Brain (organoid and tissue), 16 donors: ENCODE measurements at places on chromosomes 11 and 22.

DNA sequence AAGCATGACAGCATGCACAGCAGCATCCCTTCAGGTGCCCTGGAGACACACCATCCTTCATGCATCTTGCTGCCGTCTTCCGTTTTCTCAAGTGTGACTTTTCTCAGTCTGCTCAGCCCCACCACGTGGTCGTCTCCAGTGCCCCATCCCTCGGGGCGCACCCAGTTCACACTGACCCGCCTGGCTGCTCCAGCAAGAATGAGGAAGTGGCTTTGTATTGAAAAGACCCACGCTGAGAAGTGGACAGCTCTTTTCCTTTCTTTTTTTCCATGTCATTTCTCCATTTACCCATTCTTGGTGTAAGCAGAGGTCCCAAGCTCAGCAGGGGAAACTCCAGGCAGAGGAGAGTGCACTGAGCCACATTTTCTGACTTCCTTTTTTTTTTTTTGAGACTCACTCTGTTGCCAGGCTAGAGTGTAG is 14.5 kb downstream of the SERPINH1 start:
- no peak for DNase-seq

DNA sequence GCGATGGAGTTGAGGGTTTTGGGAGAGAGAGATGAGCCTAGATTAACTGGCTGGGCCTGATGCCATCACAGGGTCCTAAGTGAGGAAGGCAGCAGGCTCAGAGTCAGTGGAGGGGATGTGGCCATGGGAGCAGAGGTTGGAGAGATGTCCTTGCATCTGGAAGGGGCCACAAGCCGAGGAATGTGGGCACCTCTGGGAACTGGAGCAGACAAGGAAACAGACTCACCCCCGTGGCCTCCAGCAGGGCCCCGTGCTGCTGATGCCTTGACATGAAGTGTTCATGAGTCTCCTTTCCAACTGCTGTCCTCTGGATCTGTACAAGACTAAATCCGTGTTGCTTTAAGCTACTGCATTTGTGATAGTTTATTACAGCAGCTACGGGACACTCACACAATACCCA is 49.2 kb downstream of the SHISAL1 start:
- no peak for DNase-seq

GRCh38 chr11:120718171-120718570 is 206.6 kb downstream of the GRIK4 start:
- DNase-seq = no peak

DNA sequence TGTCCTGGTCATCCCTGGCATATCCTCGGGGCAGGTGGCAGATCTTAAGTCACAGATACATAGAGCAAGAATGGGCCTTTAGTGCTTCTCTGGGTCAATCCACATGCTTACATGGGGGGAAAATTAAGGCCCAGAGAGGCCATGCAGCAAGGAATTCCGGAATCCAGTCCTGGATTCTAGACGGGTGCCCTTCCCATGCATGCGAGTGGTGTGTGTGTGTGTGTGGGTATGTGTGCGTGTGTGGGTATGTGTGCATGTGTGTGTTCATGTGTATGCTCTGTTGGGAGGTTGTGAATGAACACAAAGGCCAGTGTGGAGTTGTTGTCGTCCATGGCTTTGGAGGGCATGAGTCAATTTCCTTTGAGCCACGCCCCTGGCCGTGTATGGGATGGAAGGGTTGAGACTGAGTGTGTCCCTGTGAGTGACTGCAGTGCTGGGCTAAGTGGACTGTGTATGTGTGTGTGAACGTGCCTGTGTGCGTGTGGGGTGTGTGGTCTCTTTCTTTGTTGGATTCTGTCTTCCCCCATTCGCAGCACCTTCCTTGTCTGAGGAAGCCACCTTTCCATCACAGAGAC is 33.4 kb upstream of the EIF3D start:
- DNase-seq = no peak

DNA sequence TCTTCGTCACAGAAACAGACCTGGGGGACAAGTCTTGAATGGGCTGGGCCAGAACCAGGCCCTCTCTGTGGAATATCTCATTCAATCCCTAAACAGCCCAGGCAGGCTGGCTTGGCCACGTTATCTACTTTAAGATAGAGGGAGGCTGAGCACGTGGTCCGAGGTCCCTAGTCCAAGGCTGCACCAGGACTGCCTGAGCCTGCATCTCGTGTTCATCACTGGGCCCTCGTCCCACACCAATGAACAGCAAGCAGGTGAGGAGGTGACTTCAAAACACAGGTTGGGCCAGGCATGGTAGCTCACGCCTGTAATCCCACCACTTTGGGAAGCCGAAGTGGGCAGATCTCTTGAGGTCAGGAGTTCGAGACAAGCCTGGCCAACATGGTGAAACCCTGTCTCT is 20.3 kb upstream of the FGF3 start:
- no peak for DNase-seq

DNA sequence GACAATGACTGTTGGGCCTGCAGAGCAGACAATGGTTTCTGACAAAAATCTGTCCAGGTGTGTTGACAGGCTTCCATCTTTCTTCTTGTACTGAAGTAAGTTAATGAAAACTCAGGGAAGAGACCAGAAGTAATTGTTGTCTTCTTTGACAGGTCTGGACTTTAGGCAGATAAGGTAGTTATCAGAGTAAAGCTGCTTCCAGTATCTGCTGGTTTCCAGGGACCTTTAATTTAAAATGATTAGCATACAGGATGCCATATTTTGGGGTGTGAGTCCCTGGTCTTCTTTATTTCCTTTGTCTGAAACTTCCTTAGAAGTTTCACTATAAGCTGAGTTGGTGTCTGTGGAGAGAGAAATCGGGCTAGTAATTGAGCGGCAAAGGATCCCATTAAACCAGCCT is 1.4 kb downstream of the TMX2 start:
- DNase-seq = no peak

DNA sequence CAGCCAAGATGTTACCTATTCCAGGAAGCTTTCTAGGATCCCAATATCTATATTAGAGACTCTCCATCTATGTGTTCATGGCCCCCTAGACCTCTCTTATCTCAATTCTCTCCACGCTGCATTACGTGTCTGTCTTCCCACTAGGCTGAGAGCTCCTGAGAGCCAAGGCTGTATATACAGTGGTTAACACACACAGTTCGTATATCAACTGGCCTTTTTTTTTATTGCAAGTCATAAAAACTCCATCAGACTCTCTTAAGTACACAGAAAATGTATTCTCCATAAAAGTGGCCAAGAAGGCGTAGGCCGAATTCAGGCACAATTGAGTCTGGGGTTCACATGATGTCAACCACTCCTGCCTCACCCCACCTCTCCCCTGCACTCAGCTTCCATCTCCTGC is 115.9 kb downstream of the TRIM29 start:
- no peak for DNase-seq

DNA sequence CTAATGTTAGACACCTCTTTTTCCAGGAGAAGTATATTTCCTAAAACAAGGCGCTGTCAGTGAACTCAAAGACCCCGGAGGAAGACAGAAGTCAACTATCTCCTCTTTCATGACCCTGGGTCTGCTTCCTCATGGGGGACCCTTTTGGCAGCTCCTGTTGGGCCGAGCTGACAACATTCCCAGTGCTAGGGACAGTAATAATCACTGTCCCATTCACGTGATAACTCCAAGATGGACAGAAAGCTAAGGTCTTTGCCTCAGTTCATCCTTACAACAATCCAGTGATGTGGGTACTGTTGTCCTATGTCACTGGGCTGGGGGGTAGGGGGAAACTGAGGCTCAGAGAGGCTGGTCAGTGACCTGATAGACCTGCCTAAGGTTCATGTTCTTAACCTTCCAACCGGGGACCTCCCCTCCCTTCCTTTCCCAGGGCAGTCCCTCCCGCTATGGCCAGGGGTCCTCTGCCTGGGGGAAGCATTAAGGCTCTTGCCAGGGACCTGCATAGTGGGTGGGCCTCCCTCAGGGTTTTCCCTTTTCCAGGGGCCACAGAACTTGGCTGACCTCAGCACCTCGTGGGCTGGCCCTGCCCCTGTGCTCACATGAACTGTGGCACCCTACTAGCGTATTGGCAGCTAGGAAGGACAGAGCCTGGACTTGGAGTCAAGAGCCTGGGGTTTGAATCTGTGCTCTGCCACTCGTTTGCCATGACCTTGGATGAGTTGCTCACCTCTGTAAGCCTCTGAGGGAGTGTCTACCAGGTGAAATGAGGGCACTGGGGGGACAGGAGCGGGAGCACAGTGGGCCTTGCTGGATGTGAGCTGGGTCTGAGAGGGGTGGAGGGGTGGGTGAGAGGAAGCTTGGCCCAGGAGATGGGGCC is 53.6 kb downstream of the LRRC32 start:
- DNase-seq = no peak

- DNase-seq = no peak
These were observed 70.3 kb upstream of the GRK2 start for GRCh38 chr11:67195971-67196456.

GRCh38 chr11:17720796-17721171 is 1.4 kb downstream of the MYOD1 start:
- DNase-seq = no peak

DNA sequence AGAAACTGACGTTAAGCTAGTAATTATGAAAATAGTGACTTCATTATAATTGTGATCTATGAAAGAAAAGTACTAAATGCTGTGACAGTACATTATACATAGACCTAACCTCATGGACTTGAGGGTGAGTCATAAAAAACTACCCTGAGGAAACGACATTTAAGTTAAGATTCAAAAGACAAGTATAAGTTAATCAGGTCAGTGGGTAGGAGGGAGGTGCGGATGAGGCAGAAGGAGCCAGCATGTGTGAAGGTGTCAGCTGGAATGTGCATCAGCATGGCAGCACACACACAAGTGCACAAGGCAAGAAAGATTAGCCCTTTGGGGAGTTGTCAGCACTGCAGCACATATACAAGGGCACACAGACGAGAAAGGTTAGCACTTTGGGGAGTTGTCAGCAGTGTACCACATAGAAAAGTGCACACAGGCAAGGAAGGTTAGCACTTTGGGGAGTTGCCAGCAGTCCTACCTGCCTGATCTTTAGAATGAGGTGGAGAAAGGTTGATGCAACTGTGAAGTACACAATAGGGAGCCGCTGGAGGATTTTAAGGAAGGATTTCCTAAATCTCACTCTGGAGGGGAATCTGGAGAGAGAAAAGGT is 31.6 kb upstream of the CAVIN3 start:
- peak; percentile 19 for DNase-seq

DNA sequence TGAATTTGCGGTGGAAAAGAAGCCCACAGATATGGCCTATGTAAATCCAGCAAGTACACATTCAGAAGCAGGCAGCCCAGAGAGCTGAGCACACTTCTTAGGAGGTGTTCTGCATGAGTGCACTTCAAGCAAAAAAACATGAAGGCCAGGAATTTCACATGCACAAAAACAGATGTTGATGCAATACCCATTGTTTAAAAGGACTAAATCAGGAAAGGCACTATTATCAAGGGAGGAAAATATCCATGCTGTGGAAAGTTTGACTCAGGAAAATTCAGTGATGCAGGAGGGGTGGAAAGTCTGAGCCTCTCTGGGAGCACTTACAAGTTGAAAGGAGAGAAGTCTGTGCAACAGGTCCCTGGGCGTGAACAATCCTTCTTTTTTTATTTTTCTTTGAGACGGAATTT is 15.8 kb upstream of the CARS1 start:
- no peak for DNase-seq

DNA sequence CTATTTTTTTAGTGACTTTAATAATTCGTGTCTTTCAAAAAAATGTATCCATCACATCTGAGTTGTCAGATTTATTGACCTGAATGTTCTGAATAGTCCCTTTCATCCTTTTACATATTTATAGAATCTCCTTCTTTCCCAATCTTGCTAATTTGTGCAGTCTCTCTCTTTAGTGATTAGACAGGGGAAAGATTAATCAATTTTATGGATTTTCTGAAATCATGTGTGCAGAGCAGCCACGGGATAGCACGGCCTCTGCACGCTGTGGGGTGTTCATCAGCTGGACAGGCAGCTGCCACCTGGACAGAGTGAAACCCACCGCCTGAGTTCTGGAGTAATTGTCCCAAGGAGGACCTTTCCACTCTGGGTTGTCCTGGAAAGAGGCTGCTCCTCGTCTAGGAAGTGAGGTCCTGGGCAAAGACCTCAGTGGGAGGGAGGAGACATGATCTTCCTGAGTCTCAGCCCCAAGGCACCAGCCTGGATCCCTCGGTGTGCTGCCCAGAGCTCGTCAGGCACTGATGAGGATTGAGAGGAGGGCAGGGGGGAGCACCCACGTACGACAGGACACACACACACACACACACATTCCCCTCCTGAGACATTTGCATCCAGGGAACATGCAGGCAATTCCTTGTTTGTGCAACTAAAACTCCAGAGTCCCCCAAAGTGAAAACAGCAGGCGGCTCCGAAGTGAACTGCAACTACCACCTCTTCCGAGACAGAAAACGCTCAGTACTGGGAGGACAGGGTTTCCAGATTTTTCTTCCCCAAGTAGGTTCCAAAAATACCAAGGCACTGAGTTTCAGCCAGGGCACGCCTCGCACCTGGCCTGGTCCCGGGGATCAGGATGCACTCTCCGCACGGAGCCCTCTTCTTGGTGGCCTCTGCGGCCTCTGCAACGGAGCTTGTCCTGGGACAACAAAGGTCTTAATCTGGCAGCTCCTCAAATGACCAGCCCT is 22.5 kb upstream of the KRTAP5-6 start:
- no peak for DNase-seq

GRCh38 chr11:75562048-75562835 is at the start of gene SERPINH1:
TSS of gene SERPINH1 (plus strand) at chr11:75562253. CDS start at chr11:75566350, 4,097 bp downstream.
- peak; percentile 81 for DNase-seq

GRCh38 chr22:38967451-38968450 is 10.3 kb downstream of the APOBEC3A start:
- no peak for DNase-seq

- no peak for DNase-seq
These were observed 71.1 kb downstream of the NCAPD3 start for GRCh38 chr11:134152696-134153095.

DNA sequence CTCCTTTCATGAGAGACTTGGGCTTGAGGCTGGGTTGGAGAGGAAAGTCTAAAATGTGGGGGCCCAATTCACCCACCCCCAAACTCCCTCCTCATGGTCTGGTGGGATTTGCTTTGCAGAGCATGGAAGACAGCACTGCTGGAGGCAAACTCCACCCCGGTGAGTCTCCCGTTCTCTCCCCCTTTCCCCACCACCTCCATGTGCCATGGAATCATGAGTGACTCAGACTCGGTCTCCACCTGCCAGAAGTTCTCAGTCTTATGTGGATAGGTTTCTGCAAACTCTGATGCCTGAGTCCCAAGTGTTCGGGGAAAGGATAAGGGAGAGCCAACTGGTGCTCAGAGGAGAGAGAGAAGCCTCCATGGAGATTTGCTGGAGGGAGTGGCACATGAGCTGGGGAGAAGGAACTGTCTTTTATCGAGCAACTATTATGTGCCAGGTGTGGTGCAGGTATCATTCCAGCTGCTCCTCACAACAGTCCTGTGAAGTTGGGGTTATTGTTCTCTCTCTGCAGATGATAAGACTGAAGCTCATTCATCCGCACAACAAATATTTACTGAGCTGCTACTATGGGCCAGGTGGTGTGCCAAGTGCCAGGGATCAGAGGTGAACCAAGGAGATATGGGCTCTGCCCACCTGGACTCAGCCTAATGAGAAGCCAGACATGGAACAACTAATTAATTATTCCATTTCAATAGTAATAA is 6.6 kb downstream of the PLEKHB1 start:
- DNase-seq = no peak

- DNase-seq = no peak
These were observed 13.4 kb downstream of the CD5 start for GRCh38 chr11:61115498-61116224.

- DNase-seq = peak; percentile 56
These were observed 2084.3 kb downstream of the LRRC4C start for GRCh38 chr11:39374963-39375698.

- DNase-seq = no peak
These were observed 1447.1 kb downstream of the FAM181B start for GRCh38 chr11:81286550-81286949.
